ENCODE measurements at places on chromosomes 3 and 15.

DNA sequence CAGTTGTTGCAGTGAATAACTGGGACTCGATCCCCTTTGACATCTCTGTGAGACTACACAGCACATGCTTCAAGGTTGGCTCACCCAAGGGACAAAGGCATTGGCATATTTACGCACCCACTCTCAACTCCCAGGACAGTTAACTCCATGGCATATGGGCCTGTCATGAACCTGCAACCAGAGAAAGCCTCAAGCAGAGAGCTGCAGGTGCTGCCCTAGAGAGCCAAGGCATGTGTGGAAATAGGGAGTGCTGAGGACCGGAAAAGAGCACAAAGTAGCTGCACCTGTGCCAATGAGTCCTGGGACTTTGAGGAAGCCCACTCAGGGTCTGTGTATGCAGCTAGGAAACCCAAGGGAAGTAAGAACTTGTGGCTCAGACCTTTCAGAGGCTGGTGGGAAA, 32.9 kb upstream of the SLC24A5 start:
- no peak for DNase-seq

DNA sequence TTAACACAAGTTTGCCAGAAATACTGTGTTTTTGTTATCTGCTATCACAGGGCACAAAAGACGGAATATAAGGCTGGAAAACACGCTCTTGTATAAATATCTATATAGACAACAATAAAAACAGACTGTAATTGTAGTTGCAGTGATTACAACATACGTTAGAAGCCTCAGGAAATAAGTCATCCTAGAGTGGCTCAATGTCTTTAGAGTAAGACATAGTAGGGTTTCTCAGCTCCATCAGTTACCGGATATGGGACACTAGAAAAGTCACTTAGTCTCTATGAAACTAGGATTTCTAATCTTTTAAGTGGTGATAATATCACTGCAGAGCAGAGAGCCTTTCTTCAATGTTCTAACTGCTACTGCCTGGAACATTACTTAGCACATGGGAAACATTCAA, 208.8 kb downstream of the STAG1 start:
- no peak for DNase-seq

- DNase-seq: no peak
Observed at GRCh38 chr3:86037916-86038315, 953.0 kb downstream of the VGLL3 start.

GRCh38 chr15:73849641-73850040, 23.7 kb upstream of the TBC1D21 start:
- no peak for DNase-seq

DNA sequence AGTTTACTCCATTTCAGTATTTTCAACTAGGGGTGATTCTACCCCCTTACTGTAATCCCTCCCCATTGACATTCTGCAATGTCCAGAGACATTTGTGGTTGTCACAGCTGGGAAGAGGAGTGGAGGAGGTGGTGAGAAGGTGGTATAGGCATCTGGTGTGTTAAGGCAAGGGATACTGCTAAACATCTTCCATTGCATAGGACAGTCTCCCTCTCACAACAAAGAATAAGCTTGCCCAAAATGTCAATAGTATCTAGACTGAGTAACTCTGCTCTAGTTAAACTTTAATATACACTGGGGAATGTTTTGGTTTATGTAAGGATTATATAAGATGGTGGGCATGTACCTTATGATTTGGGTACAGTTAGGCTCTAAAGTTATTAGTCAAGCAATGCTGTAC, 737.6 kb downstream of the ROBO1 start:
- no peak for DNase-seq

- DNase-seq: no peak
Observed at GRCh38 chr3:187086831-187087230, 52.5 kb downstream of the RPL39L start.

GRCh38 chr3:32873531-32874130, 55.8 kb downstream of the TRIM71 start:
- DNase-seq: no peak

GRCh38 chr3:101926594-101927105, 77.3 kb downstream of the NFKBIZ start:
- no peak for DNase-seq

DNA sequence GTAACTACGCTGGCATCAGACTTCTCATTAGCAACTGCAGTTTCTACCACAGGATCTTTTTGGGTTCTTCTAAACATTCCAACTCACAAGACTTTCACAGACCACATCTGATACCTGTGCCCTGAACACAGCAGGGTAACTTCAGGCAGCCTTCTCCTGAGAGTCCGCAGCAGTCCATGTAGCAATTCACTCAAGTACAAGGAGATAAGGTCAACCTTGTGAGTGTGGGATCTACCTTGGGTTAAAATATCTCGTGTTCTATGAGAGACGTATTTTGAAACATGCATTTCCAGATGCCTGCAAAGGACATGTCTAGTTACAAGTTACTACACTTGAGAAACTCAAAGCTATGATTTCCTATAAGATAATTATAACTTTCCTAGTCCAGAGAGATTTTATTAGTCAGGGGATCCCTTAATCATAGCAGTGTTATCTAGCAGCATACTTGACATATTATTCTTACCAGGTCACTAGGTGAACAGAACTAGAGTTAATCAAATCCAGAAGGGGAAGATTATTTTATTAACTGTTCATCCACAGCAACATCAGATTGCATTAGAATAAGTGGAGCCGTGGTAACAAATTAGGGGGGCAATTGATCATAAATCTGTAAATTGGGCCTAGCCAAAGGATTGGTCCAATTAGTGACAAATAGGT, 66.4 kb downstream of the ASTE1 start:
- no peak for DNase-seq

DNA sequence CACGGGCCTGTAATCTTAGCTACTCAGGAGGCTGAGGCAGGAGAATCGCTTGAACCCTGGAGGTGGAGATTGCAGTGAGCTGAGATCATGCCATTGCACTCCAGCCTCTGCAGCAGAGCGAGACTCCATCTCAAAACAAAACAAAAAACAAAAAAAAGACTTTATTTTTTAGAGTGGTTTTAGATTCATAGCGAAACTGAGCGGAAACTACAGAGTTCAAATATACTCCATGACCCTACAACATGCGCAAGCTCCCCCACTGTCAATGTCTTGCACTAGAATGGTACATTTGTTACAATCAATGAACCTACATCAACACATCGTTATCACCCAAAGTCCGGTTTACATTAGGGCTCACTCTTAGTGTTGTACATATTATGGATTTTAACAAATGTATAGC, 2.2 kb upstream of the CRTAP start:
- DNase-seq: no peak

Measured in stimulated activated CD4-positive, alpha-beta T cell treated with anti-CD3 and anti-CD28 coated beads, TNF-alpha, amount 100 ng/mL, for 1 hour (primary cell).